ENCODE measurements at places on chromosomes 6 and 20.
A peak's percentile ranks its signal among the peaks of the same experiment; 100 is the strongest.

DNA sequence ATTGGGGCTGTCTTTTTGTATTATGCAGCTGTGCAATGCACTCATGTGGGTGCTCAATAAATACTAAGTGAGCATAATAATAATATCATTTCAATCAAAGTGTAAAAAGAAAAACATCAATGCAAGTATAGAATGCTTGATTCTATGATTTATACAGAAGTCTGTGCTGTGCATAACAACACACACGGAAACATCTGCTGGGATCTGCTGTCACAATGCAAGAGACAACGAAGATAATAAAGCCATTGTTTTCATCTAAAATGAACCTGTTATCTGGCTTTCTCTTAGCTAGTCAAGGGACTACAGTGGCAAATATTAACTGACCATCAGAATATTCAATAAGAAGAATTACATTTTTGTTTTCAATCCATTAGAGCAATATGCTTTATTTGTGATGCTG is 1156.9 kb upstream of the MAP3K7 start:
- no peak for DNase-seq

DNA sequence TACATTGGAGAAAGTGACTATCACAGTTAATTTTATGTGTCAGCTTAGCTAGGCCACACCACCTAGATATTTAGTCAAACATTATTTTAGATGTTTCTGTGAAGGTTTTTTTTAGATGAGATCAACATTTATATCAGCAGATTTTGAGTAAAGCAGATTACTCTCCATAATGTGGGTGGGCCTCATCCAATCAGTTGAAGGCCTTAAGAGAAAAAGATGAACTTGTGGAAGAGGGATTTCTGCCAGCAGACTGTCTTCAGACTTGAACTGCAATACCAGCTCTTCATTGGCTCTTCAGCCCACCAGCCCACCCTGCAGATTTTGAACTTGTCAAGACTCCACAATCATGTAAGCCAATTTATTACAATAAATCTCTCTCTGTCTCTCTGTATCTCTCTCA is 25.1 kb upstream of the FBXO30 start:
- DNase-seq, result no peak

- DNase-seq, result no peak
Observed at GRCh38 chr6:20817806-20818320, 283.6 kb downstream of the CDKAL1 start.

GRCh38 chr6:91659891-91660290 is 1073.0 kb upstream of the MAP3K7 start:
- DNase-seq, result no peak

DNA sequence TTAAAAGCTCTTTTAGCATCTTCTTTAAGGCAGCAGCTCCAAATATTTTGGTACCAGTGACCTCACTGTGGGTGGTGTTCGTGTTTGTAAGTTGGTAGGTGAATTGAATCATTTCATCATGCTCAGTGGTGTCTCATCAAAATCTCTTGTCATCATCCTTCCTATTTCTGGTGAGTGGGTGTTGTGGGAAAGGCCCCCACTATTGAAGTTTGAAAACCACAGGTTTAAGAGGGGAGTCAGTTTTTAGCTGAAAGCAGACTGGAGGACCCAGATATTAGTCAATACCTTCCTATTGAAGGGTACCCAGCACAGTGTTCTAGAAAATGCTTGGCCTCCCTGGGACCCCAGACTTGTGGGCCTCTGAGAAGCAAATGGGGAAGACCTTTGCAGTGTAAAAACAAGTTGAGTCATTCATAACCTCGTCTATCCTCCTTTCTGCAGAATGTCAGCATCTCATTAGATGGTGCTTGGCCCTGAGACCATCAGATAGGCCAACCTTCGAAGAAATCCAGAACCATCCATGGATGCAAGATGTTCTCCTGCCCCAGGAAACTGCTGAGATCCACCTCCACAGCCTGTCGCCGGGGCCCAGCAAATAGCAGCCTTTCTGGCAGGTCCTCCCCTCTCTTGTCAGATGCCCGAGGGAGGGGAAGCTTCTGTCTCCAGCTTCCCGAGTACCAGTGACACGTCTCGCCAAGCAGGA is 3.7 kb downstream of the PIM1 start:
- no peak for DNase-seq

DNA sequence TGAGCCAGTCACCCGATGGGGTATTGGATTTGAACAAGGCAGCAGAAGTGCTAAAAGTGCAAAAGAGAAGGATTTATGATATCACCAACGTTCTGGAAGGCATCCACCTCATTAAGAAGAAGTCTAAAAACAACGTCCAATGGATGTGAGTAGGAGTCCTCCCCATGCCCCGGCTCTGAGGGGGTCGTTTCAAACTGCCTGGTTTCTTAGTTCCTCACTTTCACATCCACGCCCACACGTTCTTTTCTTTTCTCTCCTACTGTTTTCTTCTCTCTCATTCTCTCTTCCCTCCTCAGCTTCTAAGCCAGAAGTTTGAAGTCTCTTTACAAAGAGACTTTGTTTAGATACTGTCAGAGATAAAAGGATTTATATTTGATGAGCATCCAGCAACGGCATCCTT is 53.0 kb upstream of the CDKAL1 start:
- no peak for DNase-seq

GRCh38 chr6:28399350-28400121 is at the start of gene ZSCAN12:
Gene ZSCAN12 (minus strand): TSS chr6:28399747. CDS start chr6:28398405, 1,342 bp downstream.
- DNase-seq, result peak; percentile 68

GRCh38 chr6:23446469-23446967 is 679.5 kb upstream of the NRSN1 start:
- no peak for DNase-seq

- peak; percentile 94 for DNase-seq
Observed at GRCh38 chr20:38446441-38447209, 11.5 kb upstream of the SNHG17 start.

GRCh38 chr6:4895971-4896370 is 107.9 kb downstream of the RPP40 start:
- DNase-seq, result no peak

DNA sequence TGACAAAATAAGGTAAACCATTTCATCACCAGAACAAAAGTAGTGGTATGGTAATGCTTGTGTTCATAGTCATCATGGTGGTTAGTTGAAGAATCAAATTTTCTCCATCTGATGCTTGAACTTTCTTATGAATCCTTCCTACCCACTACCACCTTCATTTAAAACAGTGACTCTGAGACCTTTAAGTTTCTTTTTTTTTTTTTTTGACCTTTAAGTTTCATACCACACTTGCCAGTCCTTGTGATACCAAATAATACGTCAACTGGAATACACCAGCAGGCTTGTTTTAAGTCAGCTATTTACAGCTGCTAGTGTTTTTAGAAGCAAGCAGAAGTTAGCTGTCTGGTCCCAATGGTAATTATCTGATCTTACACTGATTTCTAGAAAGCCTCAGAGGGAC is 413.4 kb upstream of the SOX4 start:
- no peak for DNase-seq

- no peak for DNase-seq
Observed at GRCh38 chr20:34104059-34104458, 8.0 kb downstream of the EIF2S2 start.

DNA sequence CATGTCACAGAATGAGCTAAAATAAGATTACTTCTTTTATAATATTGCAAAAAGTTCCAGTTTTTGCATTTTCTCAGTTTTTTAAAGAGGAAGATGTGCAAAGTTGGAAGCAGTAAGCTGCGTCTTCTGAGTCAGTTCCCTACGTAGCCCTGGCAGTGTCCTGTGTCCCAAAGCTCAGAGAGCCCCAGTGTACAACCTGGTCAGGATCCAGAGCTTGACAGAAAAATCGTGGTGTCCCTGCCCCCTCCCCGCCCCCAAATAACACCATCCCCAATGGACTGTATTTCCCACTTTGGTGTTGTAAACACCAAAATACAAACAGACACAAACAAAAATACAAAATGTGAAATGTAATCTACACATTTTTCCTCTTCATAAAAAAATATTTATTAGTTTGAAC is 4.6 kb downstream of the SLC2A4RG start:
- DNase-seq, result no peak

DNA sequence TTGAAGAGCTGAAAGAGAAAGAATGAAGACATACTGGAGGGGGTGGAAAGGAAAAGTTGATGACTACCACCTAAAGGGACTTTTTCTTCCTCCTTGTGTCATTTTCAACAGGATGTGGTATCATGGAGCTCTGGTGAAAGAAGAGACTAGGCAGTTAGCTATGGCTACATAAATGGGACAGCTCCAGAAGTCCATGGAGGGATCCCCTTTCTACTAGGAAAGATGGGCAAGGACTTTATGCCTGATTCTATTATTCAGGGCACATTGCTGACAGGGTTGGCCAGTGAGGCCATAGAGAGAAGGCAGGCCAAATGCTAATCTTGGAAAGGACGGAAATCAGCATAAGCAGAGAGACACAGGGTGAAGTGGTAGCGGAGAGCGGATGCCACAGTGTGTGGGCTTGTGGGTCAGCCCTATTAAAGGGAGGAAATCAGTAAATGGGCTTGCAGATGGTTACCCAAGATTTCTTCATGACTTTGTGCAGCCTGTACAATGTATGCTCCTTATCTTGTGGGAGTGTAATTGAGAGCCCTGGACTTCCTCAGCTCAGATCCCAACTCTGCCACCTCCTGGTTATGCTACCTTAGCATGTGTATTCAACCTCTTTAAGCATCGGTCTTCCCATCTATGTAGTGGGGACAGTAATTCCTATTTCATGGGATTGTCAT is 77.4 kb upstream of the TMEM170B start:
- no peak for DNase-seq

- no peak for DNase-seq
Observed at GRCh38 chr20:19937651-19938420, 79.3 kb upstream of the NAA20 start.

- no peak for DNase-seq
Observed at GRCh38 chr6:166306378-166307081, 1.7 kb downstream of the PRR18 start.

- DNase-seq, result no peak
Observed at GRCh38 chr20:1798982-1799381, 96.2 kb upstream of the SIRPA start.
